ENCODE measurements at places on chromosomes 11 and 22. TPM values are rescaled to one million over a fixed set of nuclear protein-coding genes. Genes with fewer than 3 reads are reported as not detected.

GAL3ST1 gene
- 0.29 TPM for total RNA-seq

SLC37A2 gene
- total RNA-seq, result 5.5 TPM

ARHGAP32 gene
- 4.8 TPM for total RNA-seq

OR8D2 gene
- total RNA-seq, result not detected

UPK2 gene
- total RNA-seq, result not detected

MUC2 gene
- total RNA-seq, result not detected

TSGA10IP gene
- not detected for total RNA-seq

GPHA2 gene
- total RNA-seq, result not detected

KCNQ1OT1 gene
- 0.29 TPM for total RNA-seq

TENM4 gene
- 1.6 TPM for total RNA-seq

TIMP3 gene
- 35.2 TPM for total RNA-seq

ACRV1 gene
- total RNA-seq, result not detected

OR4D5 gene
- total RNA-seq, result not detected

INSC gene
- total RNA-seq, result 20.8 TPM

CST6 gene
- not detected for total RNA-seq

RAB3IL1 gene
- total RNA-seq, result 2.3 TPM

PARVG gene
- total RNA-seq, result not detected

PRR33 gene
- total RNA-seq, result not detected

PGA5 gene
- total RNA-seq, result not detected

SLCO2B1 gene
- total RNA-seq, result not detected

KCTD14 gene
- total RNA-seq, result 2.6 TPM

GLYATL1 gene
- 1.2 TPM for total RNA-seq

IRAG1 gene
- total RNA-seq, result 0.89 TPM

PDE2A gene
- total RNA-seq, result 0.86 TPM

KLHDC7B gene
- not detected for total RNA-seq

MS4A15 gene
- not detected for total RNA-seq

DGAT2 gene
- total RNA-seq, result 0.53 TPM

NDUFS3 gene
- 82.4 TPM for total RNA-seq

NLRP14 gene
- total RNA-seq, result under 0.01 TPM

BACE1-AS gene
- 1.4 TPM for total RNA-seq

ELMOD1 gene
- total RNA-seq, result 0.29 TPM

HBB gene
- not detected for total RNA-seq

Data from myometrial cell (primary cell).